ENCODE measurements at places on chromosomes 5 and 9. TPM values are rescaled to one million over a fixed set of nuclear protein-coding genes. Genes with fewer than 3 reads are reported as not detected.

The SUSD3 gene
- 11.4 TPM for total RNA-seq

The AJM1 gene
- 2.0 TPM for total RNA-seq

The BHMT gene
- total RNA-seq = 14.1 TPM

The FGD3 gene
- 5.8 TPM for total RNA-seq

The F12 gene
- 16.5 TPM for total RNA-seq

The IGIP gene
- 4.4 TPM for total RNA-seq

The GRIA1 gene
- 0.50 TPM for total RNA-seq

The ENTPD8 gene
- total RNA-seq = 7.1 TPM

The FOXD4 gene
- total RNA-seq = 0.30 TPM

The C1QTNF2 gene
- total RNA-seq = 3.0 TPM

DNA sequence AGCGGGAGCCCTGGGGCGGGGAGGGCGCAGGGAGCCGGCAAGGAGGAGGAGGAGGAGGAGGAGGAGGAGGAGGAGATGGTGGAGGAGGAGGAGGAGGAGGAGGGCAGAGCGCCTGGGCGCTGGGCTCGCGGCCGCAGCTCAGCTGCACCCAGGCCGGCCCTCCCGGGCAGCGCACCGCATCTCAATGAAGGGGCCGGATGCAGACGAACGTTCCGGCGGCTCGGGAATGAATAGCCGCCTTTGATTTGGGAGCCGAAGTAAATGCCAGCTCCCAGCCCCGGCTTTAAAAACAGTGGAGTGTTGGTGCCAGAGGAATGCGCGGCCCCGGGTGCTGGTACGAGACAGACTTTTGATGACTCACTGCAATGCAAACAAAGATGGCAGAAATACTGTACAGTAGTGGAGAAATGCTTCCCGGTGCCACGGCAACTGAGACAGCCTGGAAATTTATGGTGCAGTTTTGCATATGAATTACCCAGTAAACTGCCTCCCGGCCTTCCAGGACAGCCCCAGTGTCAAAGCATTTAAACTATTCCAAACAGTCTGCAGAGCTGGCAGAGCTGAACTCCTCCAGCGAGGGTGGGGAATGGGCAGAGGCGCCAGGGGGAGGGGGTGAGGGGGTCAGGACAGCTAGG, 43.1 kb downstream of the NACC2 start:
- peak; percentile 94 for DNase-seq

DNA sequence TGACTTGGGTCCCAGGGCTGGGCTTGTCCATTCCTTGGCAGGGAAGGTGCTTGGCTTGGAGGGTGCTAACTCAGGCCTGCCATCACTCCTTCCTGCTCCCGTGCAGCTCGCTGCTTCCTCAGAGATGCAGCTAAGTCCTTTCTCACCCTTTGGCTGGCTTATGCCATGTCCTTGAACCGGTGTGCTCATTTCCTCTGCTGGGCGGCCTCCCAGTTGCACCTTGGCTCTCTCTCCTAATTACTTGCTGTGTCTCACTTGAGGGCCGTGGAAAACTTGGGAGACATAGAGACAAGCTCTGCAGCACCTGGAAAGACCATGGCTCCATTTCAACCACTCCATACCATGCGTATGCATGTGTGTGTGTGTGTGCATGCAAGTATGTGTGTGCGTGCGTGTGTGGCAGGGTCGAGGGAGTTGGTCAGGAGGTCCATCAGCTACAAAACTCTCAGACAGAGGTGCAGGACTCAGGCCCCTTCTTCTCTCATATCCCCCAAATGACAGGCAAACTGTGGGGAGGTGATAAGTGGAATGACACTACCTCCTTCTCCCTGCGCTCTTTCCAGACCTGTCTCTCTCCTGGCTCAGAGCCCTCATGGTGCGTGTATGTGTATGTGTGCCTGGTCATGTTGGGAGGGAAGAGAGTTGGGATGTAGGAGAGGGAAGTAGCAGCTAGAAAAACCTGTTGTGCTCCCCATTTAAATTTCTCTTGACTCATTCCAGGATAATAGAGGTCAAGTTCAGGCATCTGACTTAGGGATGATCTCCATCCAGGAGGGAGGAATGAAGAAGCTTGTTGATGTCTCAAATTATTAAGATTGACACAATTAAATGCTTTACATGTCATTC, 17.6 kb upstream of the MTMR12 start:
- no peak for DNase-seq

- DNase-seq = no peak
Observed at GRCh38 chr5:75584641-75585040, 26.6 kb upstream of the ANKDD1B start.

DNA sequence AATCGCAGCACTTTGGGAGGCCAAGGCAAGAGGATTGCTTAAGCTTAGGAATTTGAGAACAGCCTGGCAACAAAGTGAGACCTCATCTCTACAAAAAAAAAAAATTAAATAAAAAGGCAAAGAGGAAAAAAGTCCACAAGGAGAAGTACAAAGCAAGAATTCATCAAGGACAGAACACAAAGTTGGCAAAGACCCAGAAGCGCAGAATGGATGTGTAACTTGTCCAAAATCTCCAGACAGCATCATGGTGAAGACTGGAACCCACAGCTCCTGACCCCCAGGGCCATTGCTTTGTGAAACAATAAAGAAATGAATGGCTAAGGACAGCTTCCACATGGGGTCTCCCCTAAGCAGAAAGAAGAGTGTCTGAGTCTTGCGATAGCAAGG, 7.8 kb downstream of the HSD17B3 start:
- DNase-seq = no peak

DNA sequence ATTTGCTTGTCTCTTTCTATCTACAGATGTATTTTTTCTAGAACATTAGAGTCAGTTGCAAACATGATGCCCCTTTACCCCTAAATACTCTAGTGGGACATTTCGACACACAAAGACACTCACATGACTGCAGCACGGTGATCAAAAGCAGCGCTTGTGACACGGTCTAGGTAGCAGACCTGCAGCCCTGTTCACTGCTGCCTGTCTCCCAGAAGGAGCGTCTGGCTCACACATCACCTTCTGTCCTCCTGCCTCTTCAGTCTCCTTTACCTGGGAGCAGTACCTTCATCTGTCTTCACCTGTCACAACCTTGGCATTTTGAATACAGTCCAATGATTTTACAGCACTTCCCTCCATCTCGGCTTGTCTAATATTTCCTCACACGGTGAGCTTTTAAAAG, 51.9 kb upstream of the SH3PXD2B start:
- no peak for DNase-seq

- peak; percentile 48 for DNase-seq
Observed at GRCh38 chr5:56328753-56329560, 95.8 kb upstream of the ANKRD55 start.
